Smooth muscle cell of the brain vasculature (primary cell): ENCODE measurements at places on chromosomes 7 and 10.

DNA sequence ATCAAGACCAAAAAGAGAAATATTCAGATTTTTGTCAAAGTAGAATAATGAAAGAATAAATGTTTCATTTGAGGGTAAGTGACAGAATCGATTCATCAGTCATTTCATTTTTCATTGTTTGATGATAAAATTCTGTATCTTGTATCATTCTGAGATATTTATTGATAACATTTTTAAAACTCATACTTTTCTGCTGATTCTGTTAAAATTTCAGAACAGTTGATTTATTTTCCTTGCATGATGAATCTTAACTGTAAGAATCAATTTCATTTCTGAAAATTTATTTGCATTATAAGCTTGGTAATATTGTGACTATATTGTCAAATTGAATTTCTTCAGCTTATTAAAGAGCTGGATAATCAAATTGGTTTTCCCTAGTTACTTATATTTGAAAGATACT, 13.9 kb downstream of the PHYHIPL start:
- DNase-seq, result no peak

GRCh38 chr10:1228467-1228975, 172.3 kb downstream of the WDR37 start:
- DNase-seq, result no peak

GRCh38 chr7:11831736-11832495, at the start of gene THSD7A:
Gene THSD7A, minus strand, starts transcription at chr7:11832198. Its CDS starts 252 bp downstream, at chr7:11831946.
- no peak for DNase-seq

DNA sequence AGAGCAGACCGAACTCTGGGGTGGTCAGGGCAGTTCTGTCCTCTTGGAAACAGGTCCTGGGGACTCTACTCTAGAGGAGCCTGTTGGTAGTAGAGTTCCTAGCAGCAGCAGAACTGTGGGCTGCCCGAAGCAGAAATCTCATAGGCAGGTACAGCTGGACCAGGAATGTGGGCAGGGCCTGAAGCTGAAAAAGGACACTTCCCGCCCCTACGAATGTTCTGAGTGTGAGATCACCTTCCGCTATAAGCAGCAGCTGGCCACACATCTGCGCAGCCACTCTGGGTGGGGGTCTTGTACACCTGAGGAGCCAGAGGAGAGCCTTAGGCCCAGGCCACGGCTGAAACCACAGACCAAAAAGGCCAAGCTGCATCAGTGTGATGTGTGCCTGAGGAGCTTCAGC, 8.3 kb upstream of the ZNF783 start:
- DNase-seq, result no peak

- no peak for DNase-seq
Measured at GRCh38 chr10:1432161-1432560, 305.2 kb downstream of the ADARB2 start.

GRCh38 chr10:12668634-12669033, 319.3 kb downstream of the CAMK1D start:
- no peak for DNase-seq

GRCh38 chr7:109529712-109530111, 960.0 kb downstream of the DNAJB9 start:
- DNase-seq, result no peak

DNA sequence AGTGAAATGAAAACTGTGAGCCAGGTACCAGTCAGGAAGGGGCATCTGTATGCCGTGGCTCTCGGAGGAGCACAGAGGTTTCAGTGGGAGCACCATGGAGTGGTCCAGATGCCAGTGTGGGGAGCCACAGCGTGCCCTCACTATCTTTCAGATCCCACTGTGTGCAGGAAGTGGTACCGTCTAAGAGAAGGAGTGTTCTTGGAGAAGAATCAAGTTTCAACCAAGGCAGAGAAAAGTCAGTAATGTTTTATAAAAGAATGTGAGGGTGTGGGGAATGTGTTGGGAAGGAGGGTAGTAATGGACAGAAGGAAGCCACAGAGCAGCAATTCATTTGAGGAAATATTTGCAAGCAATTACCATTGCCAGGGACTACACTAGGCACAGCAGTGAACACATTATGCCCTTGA, 35.6 kb downstream of the PRKAR2B start:
- DNase-seq, result no peak

GRCh38 chr10:79347894-79348639, 798 bp downstream of the PPIF start:
- peak; percentile 33 for DNase-seq

- no peak for DNase-seq
Measured at GRCh38 chr10:24214762-24215161, 5.8 kb downstream of the KIAA1217 start.

GRCh38 chr10:71964743-71965515, 734 bp downstream of the CHST3 start:
- no peak for DNase-seq

GRCh38 chr10:86261470-86261869, 105.1 kb downstream of the GRID1 start:
- no peak for DNase-seq

GRCh38 chr7:2477447-2478398, 1.5 kb upstream of the GRIFIN start:
- DNase-seq, result no peak

- no peak for DNase-seq
Measured at GRCh38 chr7:141024668-141025067, 9.9 kb upstream of the MRPS33 start.

GRCh38 chr10:28008054-28008453, 9.2 kb upstream of the ODAD2 start:
- DNase-seq, result no peak

- peak; percentile 47 for DNase-seq
Measured at GRCh38 chr10:113126229-113127201, 176.5 kb downstream of the TCF7L2 start.
